G401 (cell line): ENCODE measurements at places on chromosomes 16 and 17.

DNA sequence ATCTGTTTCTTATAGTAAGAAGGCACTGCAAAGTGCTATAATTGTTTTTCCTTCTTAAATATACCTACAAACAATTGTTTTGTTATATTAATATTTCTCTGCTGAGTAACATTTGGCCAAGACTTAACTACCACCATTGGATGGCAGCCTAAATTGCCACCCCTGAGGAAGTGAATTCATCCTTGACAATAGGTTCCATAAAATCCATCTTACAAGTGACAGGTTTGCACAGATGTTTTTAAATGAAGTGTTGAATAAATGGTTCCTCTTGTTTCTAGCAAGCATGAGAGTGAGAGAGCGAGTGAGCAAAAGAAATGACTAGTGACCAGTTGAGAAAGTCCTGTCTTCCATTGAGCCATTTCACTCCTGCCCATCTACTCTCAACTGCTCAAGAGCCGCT lies 8.3 kb upstream of the MPHOSPH6 start:
- DNase-seq, result no peak

- DNase-seq, result no peak
Observed at GRCh38 chr17:71458322-71458721, 662.5 kb upstream of the SOX9 start.

DNA sequence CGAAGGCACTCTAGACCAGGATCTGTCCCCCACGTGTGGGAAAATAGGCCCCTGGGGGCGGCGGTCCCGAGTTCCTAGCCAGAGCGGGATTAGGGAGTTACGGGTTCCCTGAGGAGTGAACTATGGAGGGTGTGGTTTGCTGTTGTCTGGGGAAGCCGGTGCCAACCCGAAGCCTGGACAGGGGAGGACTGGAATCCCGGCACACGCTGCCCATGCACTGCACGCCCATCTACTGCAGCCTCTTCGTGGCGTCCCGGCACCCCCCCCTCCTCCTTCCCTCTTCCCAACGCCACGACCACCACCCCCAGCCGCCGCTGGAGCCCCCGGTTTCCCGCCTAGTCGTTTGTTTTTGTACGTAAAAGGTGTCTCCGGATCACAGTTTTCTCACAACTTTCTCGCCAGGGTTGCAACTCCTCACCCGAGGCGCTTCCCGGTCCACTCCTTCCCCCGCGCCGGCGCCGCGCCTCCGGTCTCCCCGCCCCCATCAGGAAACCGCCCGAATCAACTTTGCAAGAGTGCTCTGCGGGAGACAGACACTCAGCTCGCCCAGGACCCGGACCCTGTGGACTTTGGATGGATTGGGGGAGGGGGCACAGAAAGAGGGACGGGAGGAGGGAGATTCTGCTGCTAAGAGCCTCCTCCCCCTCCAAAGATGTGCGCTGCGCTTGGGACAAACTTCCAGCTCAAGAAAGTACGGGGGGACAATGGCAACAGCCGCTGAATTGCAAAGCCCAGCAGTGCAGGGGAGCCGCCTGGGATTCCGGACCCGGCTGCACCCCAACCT lies 1.4 kb upstream of the LHX1 start:
- DNase-seq, result peak; percentile 72

DNA sequence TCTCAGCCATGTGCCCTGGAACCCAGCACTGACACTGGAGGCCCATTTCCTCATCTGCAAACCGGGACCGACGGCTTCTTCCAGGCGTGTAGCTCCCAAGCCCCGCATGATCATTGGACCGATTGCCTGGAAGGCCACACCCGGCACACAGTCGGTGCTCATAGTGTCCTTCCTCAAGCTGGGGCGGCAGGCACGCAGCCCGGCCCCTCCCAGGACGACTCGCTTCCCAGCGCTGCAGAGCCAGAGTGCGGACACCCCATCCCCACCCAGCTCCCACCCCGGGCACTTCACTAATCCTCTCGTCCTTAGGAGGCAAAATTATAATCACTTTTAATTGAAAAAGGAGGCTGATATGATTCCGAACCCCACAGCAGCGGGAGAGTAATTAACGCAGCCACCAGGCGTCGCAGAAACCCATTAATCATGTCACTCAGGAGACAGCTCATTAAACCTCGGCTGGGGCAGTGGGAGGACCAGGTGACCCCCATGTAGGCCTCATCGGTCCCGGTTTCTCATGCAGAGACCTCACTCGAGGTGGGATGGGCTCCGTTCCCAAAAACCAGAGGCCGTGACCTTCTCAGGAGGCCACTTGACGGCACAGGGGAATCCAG lies 33.1 kb downstream of the ZNF469 start:
- no peak for DNase-seq

GRCh38 chr16:85789773-85790172 lies 9.6 kb downstream of the EMC8 start:
- no peak for DNase-seq
